Gastrocnemius medialis (tissue), 4 donors: ENCODE measurements at places on chromosomes 5 and 9.

GRCh38 chr9:117413346-117414219, 1.3 kb downstream of the ASTN2 start:
- DNase-seq: no peak

DNA sequence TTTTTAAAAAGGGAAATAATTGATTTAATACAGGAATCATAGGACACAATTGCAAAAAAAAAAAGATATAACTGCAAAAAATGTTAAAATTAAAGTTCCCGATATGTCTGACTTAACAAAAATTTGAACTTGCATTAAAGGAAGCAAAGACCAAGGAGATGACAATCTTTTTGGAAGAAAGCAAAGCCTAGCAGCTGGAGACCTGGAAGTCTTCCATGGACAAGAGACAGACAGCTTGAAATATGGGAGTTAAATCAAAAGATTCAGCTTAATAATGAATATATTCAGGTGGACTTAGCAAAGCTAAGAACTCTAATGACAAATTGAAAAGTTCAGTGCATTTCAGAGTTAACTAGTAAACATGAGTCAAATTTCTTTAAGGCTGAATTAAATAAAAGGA, 568.7 kb upstream of the RGMB start:
- no peak for DNase-seq

DNA sequence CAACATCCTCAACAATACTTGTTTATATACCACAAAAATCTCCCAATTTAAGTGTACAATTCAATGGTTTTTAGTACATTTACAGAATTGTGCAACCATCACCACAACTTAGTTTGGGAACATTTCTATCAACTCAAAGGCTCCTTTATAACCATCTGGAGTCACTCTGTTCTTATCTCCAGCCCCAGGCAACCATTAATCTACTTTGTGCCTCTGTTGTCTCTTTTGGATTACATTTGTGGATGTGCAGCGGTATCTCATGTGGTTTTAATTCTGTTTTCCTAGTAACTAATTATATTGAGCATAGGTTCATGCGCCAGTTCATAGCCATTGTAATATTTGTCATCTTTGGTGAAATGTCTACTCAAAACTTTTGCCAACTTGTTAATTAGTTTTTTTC, 14.4 kb downstream of the ADAMTS19 start:
- DNase-seq: no peak

GRCh38 chr5:134503937-134504437, 21.5 kb upstream of the JADE2 start:
- DNase-seq: no peak

- peak; percentile 92 for DNase-seq
Observed at GRCh38 chr5:124748687-124749594, 2.5 kb upstream of the ZNF608 start.

DNA sequence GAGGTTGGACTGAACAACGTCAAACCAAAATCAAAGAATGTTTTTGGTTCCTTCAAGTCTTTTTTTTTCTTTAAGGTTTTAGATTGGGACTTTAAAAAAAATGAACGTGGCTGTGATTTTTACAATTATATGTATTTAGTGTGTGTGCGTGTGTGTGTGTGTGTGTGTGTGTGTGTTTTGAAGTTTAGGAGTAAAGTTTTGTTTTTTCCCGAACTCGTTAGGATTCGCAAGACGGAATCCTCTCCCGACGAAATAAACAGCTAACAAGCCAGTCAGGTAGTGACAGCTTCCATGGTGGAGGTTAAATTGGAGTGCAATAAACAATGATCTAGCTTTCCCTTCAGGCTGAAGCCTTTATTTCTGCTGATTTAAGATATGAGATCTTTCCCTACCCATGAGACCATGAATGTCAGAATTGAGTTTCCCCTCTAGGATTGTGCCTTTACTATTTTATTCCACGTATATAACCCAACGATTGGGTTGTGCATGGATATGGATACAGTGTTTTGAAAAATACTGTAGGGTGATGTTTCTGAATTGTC, 1.2 kb downstream of the KIAA1958 start:
- no peak for DNase-seq

- no peak for DNase-seq
Observed at GRCh38 chr5:135367076-135367475, 32.0 kb downstream of the MACROH2A1 start.

GRCh38 chr5:170848033-170848432, 13.8 kb upstream of the RANBP17 start:
- DNase-seq: no peak

DNA sequence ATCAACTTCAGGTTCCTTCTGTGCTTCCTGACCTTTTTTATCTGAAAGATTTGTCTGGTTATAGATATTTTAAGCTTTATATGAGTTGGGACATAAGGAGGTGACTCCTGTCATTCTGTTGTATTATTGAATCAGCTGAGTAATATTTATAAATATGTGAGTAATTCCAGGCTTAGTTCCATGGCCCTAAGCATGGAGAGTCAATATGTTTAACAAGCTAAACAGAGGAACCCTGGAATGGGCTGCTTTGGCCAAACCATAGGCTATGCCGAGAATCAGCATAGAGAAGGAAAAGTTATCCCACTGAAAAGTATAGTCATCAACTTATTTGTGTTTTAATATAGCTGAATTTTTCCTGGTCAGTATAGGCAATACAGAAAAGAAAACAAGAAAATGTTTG, 7.2 kb upstream of the EIF4EBP3 start:
- no peak for DNase-seq

GRCh38 chr5:150309886-150310239, 7.2 kb upstream of the ARSI start:
- DNase-seq: no peak

DNA sequence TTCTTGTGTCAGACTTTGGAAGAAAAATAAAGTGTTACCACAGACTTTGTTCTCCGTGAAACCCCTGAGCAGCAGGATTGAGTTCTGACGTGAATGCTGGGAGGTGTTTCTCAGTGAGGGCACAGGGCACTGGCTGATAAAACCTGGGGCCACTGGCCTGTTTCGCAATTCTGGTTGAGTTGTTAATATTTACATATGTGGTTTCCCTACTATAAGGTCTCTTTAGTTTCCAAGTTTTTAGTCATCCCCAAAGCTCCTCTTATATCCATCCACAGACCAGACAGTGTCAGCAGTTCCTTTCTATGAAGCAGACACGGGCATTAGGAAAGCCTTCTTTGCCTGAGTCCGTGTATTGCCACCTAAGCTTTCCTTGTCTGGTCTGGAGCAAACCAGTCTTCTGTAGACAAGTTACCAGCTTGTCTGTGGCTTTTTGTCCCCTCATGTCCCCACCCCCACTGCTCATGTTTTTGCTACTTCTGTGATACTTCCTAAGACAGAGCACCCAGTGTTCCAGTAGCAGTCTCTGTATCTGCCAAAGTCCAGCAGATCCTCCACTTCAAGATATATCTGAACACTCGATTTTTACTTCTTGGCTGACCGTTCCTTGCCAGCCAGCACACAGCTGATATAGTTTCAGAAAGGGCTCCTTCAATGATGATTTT, 42.0 kb downstream of the ACO1 start:
- no peak for DNase-seq

- DNase-seq: no peak
Observed at GRCh38 chr5:89377767-89378455, 494.9 kb upstream of the MEF2C start.

- no peak for DNase-seq
Observed at GRCh38 chr9:135157856-135158563, 70.5 kb downstream of the OLFM1 start.

- DNase-seq: no peak
Observed at GRCh38 chr5:142641711-142642110, 44.2 kb downstream of the FGF1 start.

DNA sequence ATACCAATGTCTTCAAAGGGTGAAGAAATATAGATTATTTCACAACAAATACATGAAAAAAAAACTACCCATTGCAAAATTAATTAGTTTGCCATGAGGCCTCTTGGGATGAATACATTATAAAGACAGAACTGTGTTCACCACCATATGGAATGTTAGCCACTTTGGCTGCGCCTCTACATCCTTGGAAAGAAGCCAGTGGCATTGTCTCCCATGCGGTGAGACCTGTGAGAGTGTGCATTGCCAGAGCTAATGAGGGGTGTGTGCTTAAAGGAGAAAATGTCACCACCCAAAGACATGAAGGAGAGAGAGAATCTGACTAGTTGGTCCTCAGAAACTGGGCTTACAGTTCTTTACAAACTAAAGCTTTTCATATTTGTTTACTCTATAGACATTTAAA, 110.6 kb downstream of the PLPPR1 start:
- no peak for DNase-seq

GRCh38 chr5:34037726-34038125, 5.3 kb downstream of the C1QTNF3 start:
- DNase-seq: no peak

- DNase-seq: no peak
Observed at GRCh38 chr9:99121604-99122003, 16.7 kb downstream of the TGFBR1 start.

- DNase-seq: no peak
Observed at GRCh38 chr9:21265421-21266189, 25.8 kb upstream of the IFNA14 start.

- DNase-seq: no peak
Observed at GRCh38 chr5:120122703-120123102, 341.4 kb upstream of the PRR16 start.

GRCh38 chr9:134855900-134856377, 24.7 kb upstream of the FCN2 start:
- DNase-seq: no peak

GRCh38 chr9:106731910-106732309, 131.1 kb upstream of the ZNF462 start:
- no peak for DNase-seq

DNA sequence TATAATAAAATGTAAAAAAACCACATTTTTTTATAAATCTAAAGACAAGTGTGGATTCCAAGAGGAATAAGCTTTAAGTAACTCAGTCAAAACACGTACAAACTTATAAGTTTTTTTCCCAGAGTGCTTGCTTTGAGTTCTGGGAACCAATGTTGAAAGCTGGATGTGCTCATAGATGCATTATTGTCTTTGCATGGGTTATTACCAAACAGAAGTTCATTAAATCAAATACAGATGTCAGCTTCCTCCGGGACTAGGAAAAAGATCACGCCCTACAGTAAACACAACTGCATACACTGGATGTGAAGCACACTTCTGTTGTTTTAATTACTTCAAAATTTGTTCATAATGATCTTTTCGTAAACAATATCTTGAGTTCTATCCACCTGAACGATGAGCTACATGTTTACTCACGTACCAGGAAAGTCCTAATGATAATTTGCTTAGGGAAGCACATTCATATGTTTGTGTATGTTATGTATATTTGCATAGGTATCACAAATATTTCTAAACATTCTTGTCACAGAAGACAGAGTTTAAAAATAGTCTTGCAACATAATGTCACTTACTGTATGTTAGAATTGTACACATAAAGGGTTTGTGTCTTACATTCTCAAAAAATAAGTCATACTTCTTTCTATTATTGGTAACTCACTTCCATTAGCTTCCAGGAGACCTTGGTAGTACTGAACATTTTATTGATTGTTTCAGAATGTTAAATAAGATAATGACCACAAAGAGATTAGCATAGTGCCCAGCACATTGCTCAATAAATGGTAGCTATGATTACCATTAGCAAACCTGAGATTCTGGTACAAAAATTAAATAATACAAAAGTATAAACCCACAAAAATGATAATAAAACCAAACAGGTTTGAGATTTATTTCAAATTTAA, 427.4 kb downstream of the CETN3 start:
- DNase-seq: no peak

- DNase-seq: no peak
Observed at GRCh38 chr5:23466401-23466912, 41.0 kb upstream of the PRDM9 start.

DNA sequence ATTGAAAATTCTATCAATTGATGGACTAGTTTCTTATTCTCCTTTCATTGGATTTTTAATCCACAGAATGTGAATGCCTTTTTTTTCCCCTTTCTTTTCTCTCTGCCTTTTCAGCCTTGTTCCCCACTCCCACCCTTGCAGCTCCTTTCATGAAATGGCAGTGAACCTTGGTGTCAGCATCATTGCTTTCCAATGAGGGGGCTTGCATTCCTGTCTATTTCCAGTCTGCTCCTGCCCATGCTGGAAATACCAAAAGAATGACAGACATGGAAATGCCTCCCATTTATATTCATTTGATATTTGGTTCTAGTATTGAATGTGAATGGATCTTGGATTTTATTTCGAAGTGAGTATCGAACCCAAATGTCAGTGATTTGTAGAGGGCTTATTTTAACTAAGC, 162.7 kb upstream of the SGCD start:
- no peak for DNase-seq

- DNase-seq: no peak
Observed at GRCh38 chr5:114952876-114953275, 216.8 kb downstream of the TRIM36 start.

GRCh38 chr9:89773170-89773569, 168.4 kb downstream of the GADD45G start:
- DNase-seq: no peak

DNA sequence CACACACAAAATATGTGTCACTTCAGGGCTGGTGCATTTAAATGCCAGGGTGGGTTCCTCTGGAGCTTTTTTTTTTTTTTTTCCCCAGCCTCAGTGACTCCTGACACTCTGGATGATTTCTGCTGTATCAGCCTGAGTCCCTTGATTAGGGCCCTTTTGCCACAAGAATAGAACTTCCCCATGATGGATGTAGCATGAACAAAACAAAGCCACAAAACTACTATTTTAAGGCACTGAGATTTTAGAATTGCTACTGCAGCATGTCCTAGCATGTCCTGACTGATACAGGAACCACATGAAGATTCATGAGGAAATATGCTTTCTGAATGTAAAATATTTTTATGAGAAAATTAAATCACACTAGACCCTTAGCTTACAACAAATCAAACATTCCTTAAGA, 13.9 kb upstream of the ADGRD2 start:
- no peak for DNase-seq

DNA sequence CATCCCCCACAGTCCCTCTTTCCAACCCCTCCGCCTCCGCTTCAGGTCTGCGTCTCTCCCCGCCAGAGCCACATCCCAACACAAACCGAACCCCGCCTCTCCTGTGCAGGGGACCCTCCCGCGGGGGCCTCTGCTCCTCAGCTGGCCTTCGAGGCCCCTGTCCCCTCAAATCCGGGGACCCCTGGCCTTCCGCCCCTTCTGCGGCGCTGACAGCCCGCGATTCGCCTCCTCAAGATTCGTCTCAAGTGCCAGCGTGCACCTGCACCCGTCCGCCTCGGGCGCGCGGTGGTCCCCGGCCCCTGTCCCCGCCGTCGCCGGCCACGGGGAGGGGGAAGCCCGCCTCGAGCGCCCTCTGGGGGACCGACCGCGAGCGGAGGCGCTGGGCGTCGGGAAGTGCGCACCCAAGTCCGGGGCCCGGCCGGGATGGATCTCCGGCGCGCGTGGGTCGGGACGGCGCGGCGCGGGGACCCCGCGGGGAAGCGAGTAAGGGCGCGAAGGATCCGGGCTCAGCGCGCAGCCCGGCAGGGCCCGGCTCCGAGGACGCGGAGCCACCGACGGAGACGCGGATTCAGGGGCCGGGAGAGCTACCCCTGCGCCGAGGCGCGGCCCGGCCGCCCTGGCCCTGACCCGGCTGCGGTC, 623 bp downstream of the FLT4 start:
- no peak for DNase-seq

DNA sequence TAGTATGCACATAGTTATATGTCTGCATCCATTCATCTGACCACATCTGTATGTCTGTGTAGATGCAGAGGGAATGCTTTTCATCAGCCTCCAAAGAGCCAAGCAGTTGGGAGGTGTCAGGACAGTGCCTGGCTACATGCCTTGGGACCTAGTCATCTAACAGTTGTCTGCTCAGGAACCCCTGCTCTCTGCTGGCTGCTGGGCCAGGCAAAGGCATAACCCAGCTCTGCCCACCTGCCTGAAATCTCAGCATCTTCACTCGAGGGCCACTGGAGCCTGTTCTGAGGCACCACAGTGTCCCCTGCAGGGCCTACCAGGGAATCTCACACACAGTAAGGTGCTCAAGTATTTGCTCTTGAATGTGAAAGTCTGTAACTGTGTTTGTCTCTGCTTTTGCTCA, 3.7 kb downstream of the C9orf50 start:
- no peak for DNase-seq
